Stimulated activated CD4-positive, alpha-beta T cell treated with anti-CD3 and anti-CD28 coated beads, Interleukin-1b, Interleukin-23, amount 100 ng/mL, for 48 hours (primary cell): ENCODE measurements at places on chromosomes 5 and 9.

GRCh38 chr9:134930398-134930797 lies 12.7 kb upstream of the FCN1 start:
- no peak for DNase-seq

DNA sequence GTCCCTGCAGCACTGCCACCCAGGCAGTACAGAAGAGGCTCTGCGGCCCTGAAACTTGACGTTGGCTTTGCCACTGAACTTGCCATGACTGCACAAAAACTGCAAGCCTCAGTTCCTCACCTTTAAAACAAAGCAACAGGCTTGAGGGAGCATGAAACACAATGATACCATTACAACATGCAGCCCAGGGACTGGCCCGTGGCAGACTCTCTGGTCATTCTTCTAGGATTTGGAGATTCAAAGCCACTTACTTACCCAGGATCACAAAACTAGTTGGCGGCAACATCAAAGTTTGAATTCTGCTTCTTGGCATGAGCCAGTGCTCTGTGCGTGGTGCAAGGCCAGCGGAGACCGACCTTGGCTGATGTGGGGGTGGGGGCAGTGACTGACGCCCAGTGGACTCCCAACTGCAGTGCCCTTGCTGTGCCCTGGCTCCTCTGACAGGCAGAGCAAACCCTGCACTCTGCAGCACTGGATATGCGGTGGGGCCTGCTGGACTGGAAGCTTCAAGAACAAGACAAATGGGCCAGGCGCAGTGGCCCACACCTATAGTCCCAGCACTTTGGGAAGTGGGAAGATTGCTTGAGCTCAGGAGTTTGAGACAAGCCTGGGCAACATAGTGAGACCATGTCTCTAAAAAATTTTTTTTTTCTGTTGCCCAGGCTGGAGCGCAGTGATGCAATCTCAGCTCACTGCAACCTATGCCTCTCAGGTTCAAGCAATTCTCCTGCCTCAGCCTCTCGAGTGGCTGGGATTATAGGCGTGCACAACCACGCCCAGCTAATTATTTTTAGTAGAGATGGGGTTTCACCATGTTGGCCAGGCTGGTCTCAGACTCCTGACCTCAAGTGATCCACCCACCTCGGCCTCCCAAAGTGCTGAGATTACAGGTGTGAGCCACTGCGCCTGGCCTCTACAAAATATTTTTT lies 18.9 kb downstream of the SQSTM1 start:
- DNase-seq, result no peak

DNA sequence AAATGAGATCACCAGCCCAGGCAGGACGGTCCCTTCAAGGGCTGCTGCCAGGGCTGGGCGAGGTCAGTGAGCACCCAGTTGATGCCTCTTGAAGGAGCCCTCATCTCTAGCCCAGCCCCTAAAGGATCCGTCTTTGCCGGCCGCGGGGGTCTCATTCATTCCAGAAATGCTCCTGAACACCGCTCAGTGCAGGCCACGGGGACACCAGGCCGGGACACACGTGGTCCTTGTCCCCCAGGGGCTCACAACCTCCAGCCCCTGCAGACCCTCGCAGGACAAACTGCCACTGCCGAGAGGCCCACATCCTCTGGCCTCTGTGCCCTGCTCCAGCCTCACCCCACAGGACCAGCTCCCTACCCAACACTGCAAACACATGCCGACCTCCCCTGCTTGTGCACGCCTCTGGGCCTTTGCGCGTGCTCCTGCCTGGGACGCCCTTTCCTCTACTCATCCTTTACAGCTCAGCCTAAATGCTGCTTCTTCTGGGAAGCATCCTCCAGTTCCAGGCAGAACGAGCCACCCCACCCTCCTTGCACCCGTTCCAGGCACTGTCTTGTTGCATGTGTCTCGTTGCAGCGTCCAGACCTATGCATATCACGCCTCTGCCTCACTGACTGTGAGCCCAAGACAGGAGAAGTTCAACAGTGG lies 10.3 kb upstream of the LAMC3 start:
- DNase-seq, result no peak

- DNase-seq, result no peak
These were observed 57.2 kb downstream of the EXD3 start for GRCh38 chr9:137365552-137366444.

- DNase-seq, result no peak
These were observed 36.3 kb upstream of the UBTD2 start for GRCh38 chr5:172319708-172320441.

DNA sequence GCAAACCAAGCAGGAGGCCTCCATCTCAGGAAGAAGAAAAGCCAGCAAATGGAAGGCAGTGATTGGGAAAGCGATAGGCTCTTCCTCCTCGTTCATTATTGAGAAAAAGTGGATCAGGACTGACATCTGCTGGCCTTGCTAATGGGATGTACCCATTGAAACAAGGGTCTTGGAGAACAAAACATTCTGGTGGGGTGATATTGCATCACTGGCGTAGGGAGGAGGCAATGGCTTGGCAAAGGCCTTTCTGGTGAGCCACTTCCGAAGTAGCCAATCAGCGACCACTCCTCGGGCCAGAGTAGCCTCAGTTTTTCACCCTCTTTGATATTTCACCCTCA lies 86.7 kb upstream of the NFIB start:
- DNase-seq, result no peak

- DNase-seq, result no peak
These were observed 4.2 kb downstream of the PTRH1 start for GRCh38 chr9:127711226-127711701.

GRCh38 chr5:136011414-136012001 lies 17.3 kb upstream of the TGFBI start:
- no peak for DNase-seq

DNA sequence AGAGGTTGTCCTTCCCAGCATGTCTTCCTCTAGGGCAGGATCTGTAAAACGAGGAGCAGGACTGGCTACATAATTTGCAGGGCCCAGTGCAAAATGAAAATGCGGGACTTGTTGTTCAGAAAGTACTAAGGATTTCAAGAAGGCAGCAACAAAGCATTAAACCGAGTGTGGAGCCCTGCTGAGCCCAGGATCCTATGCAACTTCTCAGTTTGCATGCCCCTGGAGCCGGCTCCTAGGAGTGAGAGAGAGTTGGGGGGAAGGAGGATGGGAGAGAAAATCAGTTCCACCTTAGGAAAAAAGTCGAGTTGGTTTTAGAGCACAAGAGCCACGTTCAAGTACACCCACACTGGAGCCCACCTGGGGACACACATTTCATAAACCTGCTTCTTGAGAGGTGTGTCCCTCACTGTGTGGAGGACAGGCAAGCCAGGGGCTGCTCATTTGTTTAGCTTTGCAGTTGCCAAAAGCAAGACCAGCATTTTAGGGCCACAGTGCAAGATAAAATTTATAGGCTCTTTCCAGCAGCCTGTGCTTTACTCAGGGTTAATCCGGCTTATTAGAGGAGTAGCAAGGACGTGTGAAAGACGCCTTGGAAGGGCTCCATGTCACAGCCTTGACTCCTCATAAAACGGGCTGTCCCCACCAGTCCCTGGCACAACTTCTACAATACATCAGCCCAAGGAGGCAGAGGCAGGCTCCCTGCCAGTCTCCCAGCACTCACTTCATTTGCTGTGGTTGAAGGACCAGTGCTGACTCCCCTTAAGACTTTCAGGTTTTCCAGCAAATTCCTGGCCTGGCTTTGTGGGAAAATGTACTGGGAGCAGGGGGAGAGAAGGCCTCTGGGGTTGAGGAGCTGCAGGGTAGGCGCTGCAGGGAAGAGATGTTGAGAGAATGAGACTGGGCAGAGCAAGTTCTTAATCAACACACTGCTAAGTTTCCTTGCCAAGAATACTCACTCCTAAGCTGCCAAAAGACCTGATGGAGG lies 159.7 kb upstream of the SEMA6A start:
- DNase-seq, result no peak

- DNase-seq, result peak; percentile 8
These were observed 135.6 kb downstream of the LIFR start for GRCh38 chr5:38420691-38421390.

- no peak for DNase-seq
These were observed 10.3 kb upstream of the GLE1 start for GRCh38 chr9:128494108-128494745.

- DNase-seq, result no peak
These were observed 319.2 kb upstream of the CD180 start for GRCh38 chr5:67515762-67516161.

- no peak for DNase-seq
These were observed 37.6 kb downstream of the ANKRD33B start for GRCh38 chr5:10601246-10602030.

DNA sequence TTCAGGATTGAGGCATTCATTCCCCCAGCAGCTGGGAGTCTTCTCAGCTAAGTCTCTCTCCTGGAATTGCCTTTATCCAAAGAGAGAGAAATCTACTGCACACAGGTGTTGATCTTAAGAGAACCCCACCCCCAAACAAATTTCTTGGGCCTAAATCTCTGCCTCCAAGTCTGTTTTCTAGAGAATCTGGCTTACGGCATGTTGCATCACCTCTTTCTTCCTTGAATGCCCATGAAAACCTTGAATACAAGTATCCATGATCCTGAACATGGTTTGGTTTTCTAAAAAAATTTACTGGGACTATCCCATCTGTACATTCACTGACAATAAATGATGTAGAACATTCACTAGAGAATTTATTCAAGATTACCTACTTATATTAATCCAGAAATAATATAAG lies 401.6 kb downstream of the PDE4D start:
- no peak for DNase-seq

DNA sequence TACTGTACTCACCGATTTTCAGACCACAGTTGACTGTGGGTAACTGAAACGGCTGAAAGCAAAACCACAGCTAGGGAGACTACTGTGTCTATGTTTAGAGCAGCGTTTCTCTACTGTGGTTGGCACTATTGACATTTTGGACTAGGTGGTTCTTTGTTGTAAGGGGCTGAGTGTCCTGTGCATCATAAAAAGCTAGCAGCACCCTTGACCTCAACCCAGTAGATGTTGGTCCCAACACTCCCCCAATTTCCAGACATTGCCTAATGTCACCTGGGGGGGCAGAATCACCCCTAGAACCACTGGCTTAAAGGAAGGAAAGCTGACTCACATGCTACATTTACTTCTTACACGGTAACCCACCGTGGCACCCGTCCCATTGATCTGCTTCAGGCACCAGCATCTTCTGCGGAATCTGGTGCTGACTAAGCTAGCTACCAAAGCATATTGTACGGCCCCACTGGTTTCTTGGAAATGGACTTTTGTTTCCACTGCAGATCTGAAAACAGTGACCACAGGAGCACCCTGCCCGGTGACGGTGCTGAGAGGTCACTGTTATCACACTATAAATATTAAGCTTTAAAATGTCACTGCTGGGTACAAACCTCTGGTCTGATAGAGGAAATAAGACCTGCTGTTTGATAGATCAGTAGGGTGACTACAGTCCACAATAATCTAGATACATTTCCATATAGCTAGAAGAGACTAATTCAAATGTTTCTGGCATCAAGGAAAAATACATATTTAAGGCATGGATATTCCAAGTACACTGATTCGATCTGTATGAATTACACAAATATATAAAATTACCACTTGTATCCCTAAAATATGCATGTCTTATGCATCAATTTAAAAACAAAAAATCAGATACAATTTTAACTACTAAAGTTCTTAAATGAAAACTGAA lies 151.4 kb downstream of the HSD17B3 start:
- DNase-seq, result peak; percentile 65

DNA sequence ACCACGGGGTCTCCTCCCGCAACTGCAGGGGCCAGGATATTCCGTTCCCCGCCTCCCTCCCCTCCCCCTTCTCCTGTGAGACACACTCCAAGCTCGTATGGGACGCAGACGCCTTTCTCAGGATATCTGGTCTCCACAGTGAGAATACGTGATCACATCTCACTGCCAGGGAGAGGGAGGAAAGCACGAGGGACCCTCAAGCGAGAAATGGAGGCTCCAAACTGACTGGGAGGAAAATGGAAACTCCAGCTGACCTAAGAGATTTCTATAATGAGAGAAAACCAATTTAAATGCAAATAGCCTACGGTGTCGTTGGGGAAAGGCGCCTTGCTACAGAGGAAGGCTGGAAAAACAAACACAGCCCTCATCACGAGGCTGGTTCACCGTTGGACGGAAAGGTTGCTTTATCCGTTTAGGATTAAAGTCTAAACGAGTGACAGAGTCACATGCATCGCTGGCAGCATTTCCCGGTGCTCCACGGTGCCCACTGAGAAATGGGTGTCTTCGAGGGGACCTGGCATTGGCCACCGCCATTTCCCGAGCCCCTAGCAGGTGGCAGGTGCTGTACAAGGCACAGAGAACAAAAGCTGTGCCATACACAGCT lies 116.9 kb upstream of the CPEB4 start:
- DNase-seq, result no peak

- no peak for DNase-seq
These were observed 7.1 kb downstream of the FLT4 start for GRCh38 chr5:180642181-180642775.

DNA sequence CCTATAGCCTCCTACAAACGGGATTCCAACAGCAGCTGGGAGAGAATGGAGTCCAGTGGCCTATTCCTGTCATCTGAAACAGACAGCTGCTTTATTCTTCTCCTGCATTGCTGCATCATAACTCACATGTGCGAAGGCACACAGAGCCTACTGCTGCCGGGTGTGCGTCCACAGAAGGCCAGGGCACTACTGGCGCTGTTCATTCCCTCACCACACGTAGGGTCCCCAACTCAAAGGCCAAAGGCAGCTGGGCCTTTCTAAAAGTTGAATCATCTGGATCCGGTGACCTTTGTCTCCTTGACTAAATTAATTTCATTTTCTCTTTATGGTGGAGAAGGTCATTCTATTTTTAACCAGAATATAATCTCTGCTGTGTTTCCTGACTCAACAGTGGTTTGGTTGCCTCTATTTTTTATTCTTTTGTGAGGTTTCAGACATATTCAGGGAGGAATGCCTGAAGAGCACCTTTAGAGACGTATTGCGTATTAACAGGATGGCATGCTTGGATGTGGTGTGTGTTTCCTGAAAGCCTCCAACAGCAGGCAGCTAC lies 10.8 kb upstream of the SPATA24 start:
- no peak for DNase-seq

- DNase-seq, result no peak
These were observed 5.5 kb downstream of the CD74 start for GRCh38 chr5:150407096-150407720.

GRCh38 chr9:82148901-82149461 lies 160.4 kb downstream of the SPATA31D1 start:
- no peak for DNase-seq

GRCh38 chr9:23229890-23230317 lies 596.1 kb downstream of the ELAVL2 start:
- DNase-seq, result no peak

DNA sequence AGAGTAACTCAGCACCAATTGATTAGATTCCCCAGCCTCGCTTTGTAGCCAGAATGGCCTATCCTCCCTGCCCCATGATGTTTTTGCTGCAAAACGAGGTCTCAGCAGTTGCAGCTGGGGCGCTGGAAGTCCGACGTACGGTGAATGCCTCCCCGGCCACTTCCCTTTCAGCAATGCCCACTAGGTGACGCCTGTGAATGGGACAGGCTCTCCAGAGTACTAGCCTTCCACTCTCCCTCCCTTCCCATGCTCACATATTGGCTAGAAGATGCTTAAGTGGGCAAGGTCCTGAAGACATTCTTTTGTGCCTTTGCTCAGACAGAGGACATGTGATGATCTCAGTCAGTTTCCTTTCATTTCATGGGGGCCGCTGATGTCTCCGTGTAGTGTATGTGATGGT lies 50.8 kb downstream of the DMRT2 start:
- peak; percentile 1 for DNase-seq

GRCh38 chr9:133129001-133129795 lies 8.2 kb upstream of the RALGDS start:
- no peak for DNase-seq

- no peak for DNase-seq
These were observed 13.8 kb downstream of the FOXE1 start for GRCh38 chr9:97866848-97867247.
